Activated naive CD8-positive, alpha-beta T cell treated with anti-CD3 and anti-CD28 coated beads, Interleukin-2, amount 10 ng/mL, durations not matched to agents 7 days and 5 days (primary cell): ENCODE measurements at places on chromosomes 12 and 14. TPM values are rescaled to one million over a fixed set of nuclear protein-coding genes. Genes with fewer than 3 reads are reported as not detected.

Gene MYO1A
- total RNA-seq: 1.2 TPM

DNA sequence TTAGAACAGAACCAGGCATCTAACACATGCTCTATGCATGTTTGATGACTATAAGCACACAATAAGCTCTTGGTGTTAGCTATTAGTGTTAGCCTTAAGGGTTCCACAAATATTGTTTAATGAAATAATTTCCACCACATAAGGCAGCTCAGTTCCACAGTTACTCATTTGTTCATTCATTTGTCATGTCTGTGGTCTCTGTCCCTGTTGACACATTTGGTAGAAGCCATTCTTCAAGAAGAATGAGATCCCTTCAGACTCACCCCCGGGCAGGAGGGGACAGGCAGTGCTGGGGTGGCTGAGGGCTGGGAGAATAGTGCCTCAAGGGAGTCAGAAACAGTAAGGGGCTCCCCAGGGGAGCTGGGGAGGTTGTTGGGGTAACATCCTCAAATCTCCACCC, 3.7 kb upstream of the FAIM2 start:
- DNase-seq: no peak

GRCh38 chr14:45201905-45202304, 51.1 kb downstream of the MIS18BP1 start:
- no peak for DNase-seq

GRCh38 chr12:48716168-48716492, 377 bp downstream of the CCNT1 start:
- DNase-seq: no peak

GRCh38 chr14:105309371-105309770, 5.2 kb upstream of the PACS2 start:
- DNase-seq: no peak

- DNase-seq: no peak
These were observed 40.9 kb downstream of the PTGER2 start for GRCh38 chr14:52355016-52355431.
